ENCODE measurements at places on chromosomes 13 and 19.

- DNase-seq: no peak
These were observed 205.3 kb downstream of the MZT1 start for GRCh38 chr13:72521940-72522661.

DNA sequence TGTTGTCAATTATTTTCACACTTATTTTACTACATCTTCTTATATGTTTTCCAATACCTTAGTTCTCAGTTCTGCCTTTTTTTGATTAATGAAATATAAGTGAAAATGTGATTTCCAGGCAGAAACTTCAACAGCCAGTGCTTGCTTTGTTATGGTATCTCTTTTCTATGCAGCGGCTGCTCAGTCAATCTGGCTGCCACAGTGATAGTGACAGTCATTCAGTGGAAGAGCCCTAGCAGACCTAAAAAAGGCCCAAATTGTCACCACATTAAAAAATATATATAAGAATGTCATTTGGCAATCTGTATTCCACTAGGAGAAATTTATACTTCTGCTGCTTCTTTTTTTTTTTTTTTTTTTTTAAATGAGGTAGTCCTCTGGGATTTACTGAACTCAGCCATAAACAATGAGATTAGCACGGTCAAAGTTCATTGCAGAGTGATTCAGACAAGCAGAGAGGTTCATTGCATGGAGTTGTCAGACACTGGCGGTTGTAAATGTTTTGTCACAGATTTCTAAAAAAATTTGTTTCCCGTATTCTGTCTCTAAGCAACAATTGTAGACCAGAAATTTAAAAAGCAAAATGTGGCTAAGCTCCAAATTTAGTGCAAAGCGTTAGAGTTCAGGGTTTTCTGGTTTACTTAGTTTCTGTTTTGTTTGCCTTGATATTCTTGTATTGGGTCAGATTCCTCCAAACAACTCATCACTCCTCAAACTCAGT, 94.7 kb upstream of the PRR20A start:
- no peak for DNase-seq

GRCh38 chr13:19607523-19608078, 25.9 kb upstream of the MPHOSPH8 start:
- DNase-seq: no peak

DNA sequence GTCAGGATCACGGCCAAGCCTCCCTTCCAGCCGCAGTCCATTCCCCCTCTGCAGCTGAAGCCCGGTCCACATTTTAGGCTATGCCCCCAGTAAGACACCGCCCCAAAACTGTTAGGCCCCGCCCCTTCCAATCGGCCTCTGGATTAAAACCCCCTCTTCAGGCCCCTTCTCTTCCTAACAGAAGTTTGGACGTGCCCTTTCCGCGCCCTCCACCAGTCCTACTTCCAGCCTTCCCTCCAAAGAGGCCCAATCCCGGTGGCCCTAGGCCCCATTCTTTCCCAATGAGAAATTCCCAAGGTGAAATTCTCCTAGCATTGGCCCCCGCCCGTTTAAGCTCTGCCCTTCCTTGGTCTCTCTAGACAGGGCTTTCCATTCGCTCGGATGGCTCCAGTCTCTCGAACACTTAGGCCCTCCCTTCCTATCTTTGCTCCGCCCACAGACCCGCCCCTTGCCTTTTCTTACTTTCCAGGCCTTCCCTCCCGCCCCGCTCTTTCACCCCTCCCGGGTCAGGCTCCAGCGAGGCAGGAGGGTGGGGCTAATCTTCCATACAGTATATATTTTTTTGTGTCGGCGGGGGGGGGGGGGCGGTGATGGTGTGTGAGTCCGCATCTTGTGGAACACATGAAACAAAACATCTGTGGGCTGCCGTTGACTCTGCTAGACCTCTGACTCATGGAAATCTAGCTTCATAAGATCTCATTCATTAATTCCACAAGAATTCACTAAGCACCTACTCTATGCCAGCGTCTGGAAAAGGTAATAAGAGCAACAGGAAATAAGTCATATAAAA, 13.6 kb downstream of the LTBP4 start:
- peak; percentile 98 for DNase-seq

DNA sequence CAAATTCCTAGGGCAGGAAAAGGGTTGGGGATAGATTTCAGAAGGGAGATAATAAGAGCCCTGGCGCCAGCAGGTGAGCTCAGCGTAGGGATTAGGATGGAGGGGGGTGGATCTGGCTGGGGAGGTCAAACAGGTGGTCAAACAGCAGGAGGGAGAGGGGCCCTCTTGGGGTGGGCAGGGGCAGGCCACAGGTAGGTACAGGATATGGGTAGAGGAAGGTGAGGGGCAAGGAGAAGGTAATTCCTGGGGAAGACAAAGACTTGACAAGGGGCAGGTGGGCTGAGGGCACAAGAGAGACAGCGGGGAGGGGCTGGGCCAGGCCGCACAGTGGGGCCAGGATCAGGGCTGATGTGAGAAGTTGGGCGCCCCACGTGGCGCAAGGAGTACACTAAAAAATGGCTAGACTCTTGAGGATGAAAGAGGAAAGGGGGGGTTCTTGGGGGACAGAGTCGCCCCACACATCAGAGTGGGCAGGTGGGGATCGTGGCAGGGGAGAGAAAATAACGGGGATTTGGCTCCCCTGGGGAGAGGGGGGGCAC, 713 bp downstream of the KRI1 start:
- DNase-seq: peak; percentile 50

- no peak for DNase-seq
These were observed 35.9 kb upstream of the DCT start for GRCh38 chr13:94515374-94515773.

- DNase-seq: no peak
These were observed 88.2 kb upstream of the SLITRK6 start for GRCh38 chr13:85887406-85887805.

DNA sequence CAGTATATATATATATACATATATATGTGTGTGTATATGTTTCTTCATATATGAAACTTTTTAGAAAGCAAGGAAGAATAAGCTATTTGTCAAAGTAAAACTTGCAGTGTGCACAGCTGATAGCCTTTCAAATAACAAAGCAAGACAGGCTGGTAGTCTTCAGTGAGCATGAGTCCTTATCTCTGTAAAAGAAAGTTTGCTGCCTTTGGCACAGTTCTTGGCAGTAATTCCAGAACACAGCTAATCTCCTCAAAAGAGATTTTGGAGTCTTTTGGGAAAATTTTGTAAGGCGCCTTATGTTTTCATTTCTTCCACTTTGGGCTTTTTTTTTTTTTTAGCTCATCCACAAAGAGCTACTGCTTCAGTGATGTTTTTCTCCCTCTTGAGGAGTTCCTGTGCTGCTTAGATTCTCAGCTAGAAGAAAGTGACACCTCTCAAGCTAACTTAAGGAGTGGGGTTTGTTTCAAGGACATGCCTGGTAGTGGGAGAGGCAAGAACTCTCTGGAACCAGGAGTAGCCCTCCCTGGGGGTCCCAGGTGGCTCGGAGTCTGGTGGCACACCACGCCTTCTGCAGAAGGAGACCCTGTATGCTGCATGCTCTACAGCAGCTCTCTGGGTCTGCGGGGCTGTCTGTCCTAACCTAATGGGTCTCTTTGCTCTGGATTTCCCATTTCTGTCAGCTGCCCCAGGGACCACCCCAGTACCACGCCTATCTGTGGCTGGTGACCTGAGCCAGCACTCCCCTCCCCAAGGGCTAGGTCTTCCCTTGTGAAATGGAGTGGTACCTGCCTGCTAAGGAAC, 58.8 kb downstream of the TNFRSF19 start:
- DNase-seq: no peak

GRCh38 chr13:60152904-60153303, 10.8 kb downstream of the DIAPH3 start:
- DNase-seq: no peak

All from stimulated activated CD4-positive, alpha-beta T cell treated with anti-CD3 and anti-CD28 coated beads, Interleukin-12 subunit alpha, Interleukin-12 subunit beta, amount 100 ng/mL, for 48 hours (primary cell).